ENCODE measurements at places on chromosomes 4 and X.

GRCh38 chr4:176261481-176261880 lies 7.5 kb downstream of the ASB5 start:
- DNase-seq = no peak

DNA sequence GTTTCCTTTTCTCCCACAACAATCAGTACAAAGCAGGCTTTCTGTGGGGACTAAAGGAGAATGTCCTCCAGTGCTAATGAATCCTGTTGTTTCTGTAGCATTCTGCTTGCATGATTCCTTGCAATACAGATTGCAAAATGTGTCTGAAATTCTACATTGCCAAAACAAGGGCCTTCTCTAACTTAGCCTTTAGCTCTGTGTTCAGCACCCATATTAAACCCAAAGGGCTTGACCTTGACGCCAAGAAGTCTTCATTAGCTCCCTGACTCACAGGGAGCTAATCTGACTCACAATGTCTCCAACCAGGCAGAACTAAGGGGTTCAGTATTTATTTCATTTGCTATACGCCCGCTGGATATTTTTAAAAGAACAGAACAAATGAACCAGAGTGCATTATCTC lies 241.4 kb upstream of the CLNK start:
- no peak for DNase-seq

DNA sequence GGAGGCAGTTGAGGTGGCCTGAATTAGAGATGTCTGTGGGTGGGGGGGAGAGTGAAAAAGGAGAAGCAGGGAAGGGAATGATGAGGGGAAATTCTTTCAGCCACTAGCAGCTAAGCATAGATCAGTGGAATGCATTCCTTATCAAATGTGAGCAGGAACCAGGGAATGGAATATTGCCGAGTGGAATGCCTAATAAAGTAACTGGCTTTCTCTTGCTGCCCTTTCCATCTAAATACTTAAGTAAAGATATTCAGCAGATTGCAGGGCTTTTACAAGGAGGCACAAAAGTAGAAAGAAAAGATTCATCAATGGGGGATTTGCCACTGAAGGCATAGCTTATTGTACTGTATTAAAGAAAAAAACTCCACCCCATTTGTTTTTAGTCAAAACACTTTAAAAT lies 263.0 kb upstream of the RPS6KA3 start:
- no peak for DNase-seq

- DNase-seq = peak; percentile 24
These were observed 8.7 kb upstream of the PJA1 start for GRCh38 chrX:69173906-69174305.

GRCh38 chrX:39899856-39900776 lies 197.6 kb downstream of the BCOR start:
- no peak for DNase-seq

GRCh38 chr4:182806259-182807252 lies 110.6 kb downstream of the DCTD start:
- peak; percentile 87 for DNase-seq

DNA sequence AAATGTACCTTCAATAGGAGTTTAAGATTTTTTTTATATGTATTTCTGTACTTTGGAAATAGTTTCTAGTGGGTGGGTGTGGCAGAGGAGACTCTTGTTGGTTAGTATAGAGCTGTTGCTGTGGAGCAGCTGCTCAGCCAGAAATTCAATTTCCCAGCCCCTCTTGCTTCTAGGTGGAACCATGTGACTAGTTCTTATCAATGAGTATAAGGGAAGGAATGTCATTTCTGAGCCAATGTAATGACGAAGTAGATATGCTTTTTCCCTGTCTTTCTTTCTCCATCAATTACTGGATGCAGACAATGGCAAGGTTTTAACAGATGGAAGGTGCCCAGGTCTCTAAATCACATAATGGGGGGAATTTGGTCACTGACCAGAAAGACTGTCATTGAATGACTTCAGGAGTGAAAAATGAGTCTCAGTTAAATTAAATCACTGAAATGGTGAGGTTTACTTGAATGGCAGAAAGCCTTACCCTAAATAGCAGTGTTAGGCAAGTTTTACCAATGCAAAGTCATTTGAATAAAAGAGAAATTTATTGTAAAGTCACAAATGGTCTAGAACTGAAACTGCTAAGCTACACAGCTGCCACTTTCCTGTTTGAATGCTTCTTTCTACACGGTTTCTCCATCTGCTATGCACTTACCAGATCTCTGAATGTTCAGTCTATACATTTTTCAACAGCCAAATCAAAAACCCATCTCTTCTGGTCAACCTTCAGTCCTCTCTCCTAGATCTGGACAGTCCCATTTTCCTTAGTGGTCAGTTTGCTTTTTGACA lies 795.4 kb upstream of the MAGEB2 start:
- no peak for DNase-seq

- DNase-seq = no peak
These were observed 107.3 kb downstream of the JADE1 start for GRCh38 chr4:128916832-128917231.

DNA sequence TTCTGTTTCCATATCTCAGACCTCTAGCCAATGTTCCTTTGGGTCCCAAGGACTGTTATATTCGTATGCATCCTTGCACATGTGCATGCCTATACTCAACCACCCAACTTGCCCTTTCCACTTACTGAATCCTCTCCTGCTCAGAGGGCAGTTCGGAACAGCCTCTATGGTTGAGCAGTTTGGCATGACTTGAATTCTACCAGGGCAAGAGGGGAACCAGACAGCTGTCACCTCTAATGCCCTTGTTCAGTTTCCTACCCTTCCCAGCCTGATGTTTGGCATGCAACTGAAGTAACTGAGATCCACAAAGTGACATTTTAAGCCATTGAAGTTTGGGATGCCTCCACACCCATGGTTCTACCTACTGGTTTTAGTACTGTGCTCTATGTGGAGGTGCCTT lies 17.5 kb downstream of the DRP2 start:
- no peak for DNase-seq

DNA sequence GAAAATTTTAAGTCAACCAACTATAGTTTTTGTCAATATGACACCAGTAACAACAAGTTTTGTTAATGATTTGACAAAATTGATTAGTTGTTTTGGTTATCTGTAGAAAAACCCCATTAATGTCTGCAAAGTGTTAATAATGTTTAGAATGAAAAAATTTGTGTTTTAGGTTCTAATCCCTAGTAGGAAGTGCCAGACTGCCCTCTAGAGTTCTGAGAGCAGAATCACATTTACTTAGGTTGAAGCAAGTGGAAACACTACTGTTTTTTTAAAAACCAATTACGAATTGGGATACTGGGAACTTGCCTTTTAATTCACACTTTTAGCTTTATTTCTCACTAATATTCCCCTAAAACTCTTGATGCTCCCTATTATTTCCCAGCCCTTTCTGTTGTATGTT lies 101.1 kb upstream of the CYLC1 start:
- peak; percentile 7 for DNase-seq

DNA sequence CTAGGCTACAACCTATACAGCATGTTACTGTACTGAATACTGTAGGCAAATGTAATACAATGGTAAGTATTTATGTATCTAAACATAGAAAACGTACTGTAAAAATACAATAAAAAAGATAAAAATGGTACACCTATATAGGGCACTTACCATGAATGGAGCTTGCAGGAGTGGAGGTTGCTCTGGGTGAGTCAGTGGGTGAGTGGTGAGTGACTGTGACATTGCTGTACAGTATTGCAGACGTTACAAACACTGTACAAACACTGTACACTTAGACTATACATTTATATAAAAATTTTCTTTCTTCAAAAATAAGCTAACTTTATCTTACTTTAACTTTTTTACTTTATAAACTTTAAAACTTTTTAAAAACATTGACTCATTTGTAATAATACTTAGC lies 190.3 kb upstream of the NR3C2 start:
- no peak for DNase-seq

DNA sequence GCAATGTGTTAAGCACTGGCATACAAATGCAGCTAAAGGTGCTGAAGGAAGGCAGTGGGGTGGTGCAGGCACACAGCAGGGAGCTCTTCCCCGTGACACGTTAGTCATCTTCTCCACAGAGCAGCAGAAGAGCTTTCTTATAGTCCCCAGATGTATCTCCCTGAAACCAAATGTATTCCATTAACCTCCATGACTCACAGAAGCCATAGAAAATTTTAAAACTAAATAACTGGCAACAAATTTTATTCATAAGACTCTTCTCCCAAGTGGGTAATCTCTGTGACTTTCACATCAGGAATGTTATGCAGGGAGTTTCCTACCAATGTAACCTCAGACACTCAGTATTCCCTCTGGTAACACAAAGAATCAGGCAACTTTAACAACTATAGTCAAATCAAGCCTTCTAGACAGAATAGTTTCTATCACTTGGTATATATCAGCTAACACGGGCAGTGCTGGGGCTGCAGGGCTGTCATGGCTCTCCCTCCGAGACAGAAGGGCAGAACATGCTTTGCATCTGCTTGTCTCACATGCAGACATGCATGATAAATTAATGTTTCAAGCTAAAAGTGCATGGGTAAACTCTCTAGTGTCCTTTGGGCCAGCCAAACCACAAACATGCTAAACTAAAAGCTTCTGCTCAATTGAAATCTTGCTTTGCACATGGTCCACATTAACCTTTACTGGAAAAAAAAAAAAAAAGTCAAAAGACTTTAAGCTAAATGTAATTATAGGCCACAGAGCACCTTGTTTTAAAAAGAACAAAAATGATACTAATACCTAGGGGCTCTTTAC lies 28.2 kb downstream of the ANXA5 start:
- DNase-seq = no peak

DNA sequence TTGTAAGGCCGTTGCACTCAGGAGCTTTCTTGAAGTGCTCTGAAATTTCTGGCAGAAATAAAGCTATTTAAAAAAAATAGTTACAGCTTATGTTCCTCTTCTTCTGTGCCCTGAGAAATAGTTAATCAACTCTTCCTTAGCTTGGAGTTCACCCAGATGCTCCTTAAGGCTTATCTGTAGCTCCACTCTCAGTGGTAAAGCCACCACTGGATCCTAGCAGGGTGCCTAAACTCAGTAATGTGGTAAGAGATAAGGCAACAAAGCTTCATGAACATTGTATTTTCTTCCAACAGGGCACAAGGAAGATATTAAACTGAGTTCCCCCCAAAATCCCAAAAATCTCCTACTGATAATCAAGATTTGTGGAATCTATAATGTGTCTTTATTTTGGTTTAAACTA lies 299.5 kb downstream of the MAPK10 start:
- no peak for DNase-seq

GRCh38 chr4:165926307-165926706 lies 53.3 kb downstream of the TLL1 start:
- DNase-seq = no peak

DNA sequence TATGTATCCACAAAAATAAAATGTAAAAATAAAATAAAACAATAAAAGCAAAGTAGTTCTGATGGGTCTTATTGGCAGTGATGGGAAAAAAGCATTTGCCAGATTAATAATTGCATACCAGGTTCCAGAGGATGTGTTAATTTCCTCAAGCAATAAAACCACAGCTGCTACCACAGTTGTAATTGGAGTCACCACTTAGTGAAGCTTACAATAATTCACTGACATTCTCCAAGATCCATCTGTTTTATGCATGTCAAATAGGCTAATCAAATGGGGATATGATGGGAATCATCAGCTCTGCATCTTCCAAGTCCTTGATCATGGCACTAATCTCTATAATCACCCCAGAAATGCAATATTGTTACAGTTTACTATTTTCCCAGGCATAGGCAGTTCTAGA lies 123.5 kb upstream of the EMCN start:
- no peak for DNase-seq

GRCh38 chrX:134374294-134374693 lies 85.7 kb upstream of the HPRT1 start:
- DNase-seq = no peak

- DNase-seq = no peak
These were observed 52.1 kb downstream of the TSC22D3 start for GRCh38 chrX:107723511-107723910.

- DNase-seq = no peak
These were observed 88.0 kb downstream of the ARSF start for GRCh38 chrX:3129256-3129655.

DNA sequence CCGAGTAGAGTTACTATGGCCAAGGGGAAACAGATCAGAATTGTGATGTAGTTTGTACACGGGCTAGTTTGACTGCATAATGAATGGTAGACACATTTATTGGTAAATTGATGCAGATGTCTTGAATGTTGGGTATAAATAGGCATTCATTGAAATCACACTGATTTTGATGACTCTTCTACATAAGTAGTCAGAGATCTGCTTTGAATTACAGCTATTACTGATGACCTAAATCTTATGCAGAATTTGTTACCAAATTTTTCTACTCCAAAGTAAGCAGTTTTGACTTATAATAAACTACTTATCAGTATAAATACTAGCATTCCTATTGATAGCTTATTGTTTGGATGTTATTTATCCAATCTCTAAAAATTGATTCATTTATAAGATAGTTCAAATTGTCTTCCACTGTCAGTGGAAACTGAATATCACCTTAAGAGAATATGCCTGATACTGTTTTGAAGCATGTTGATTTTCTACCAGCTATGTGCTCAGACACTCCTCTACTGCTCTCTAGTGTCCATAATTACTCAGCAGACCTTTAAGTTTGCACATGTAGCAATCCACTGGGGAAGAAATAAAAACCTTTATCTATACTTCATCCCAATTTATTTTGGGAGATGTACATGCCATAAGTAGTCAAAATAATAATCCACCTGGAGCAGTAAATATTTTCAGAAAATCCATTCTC lies 120.3 kb downstream of the RASL11B start:
- peak; percentile 60 for DNase-seq

DNA sequence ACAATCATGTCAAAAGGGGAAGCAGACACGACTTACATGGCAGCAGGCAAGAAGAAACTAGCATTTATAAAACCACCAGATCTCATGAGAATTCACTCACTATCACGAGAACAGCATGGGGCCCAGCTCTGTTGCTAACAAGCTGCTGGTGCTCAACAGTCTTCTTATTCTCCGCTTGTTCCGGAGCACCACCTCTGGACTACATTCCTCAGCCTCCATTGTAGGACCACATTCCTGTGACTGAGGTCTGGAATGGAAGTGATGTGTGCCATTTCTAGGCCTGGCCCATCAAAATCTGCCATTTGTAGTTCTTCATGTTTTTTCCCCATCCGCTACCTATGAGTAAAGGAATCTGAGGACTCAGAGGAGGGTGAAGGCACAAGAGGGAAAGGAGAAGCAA lies 111.5 kb upstream of the PTCHD1 start:
- DNase-seq = no peak

Measured in iPS-NIHi11 (cell line).